ENCODE measurements at places on chromosomes 2 and 18.

DNA sequence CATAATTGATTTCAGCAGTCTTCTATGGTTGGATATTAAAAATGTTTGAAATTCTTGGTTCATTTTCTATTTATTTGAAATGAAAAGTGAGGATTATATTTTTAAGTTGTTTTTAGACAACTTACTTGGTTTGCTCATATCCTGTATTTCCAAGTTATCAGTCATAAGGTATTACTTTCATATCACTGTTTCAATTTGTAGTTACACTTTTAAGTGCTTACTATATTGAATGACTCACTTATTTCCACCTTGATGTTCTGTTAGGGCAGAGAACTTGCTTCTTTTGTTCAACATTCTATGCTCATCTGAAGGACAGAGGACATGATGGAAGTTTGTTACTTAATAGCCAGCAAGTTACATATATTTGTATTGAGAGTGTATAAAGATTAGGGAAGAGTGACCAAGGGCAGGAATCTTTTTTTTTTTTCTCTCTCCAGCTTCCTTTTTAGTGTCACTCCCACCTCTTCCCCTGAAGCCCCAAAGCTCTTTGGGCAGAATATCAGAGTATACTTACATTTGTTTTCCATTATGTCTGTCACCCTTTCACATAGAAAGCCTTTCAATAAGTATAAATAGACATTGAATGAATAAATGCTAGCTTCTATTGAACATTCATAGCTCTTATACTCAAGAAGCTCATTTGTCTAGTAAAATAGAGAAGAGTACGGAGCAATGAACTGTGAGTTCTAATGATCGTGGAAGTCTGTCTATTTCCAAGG, 28.1 kb downstream of the PIK3C3 start:
- DNase-seq, result no peak

DNA sequence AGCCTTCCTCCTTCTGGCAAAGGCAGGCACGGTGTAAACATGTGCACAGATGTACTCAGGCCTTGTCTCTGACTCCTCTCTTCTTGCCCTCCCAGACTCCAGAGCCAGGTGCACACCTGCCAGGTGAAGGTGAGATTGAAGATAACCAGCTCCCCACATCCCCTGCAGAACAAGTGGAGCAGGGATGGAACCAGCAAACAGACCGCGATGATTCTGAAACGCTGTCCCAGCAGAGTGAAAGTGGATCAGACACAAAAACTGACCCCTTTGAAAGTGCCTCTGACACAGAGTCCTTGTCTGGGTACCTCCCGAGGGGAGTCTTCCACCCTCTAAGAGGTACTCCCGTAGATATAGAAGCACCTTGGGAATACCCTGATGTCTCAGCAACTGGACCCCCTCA, 77.2 kb downstream of the ARHGEF4 start:
- DNase-seq, result no peak

DNA sequence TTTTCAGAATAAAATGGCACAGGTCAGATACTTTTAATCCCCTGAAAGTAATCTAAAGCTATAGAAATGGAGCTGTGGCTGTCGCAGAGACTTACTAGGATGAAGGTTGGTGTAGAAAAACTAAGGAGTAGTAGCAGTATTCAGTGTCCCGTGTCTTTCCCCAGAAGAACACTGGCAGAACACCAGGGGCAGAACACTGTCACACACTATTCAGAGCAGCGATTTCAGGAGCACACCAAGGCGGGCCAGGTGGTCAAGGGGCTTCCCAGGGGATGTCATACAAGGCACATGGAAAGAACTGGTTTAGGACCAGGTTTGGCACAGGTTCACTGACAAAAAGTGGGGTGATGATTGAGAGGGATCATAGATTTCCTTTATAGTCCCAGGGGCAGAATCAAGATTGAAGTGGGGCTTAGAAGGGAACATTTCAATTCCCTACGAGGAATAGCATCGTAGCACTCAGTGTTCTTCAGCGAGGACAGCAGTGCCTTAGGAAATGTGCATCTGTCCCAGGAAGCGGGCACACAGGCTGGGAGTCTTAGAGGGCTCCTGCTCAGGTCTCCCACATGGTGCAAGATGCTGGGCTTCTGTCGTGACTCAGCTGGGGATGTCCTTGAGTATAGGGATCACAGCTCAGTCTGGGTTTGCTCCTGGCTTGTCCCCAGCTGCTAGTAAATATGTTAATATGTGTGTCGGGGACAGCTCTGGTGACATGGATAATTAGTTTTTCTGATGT, 22.6 kb downstream of the BCL2L11 start:
- DNase-seq, result no peak

DNA sequence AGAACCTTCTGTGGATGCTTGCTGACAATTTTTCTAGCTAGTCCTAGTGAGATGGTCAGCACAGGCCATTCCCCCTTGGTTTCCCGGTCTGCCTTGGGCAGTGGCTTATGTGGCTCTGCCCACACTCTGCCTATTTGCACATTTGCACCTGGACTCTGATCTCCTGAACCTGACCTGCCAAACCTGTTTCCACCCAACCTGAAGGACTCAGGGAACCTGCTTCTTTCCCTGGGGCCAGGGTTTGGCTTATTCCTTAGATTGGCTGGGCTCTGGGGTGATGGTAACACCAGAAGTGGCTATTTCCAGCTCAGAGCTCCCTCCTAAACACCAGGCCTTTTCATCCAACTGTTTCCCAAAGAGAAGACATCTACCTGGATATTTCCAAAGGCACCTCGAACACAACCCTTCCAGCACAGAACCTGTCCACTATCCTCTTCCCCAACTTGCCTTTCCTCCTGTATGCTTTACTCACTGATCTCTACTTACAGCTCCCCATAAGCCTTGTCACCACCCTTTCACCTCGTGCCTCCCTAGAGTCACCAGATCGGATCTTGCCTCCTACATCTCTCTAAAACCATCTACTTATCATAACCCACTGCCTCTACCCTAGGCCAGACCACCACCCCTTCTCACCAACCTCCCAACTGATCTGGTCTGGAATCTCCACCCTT, 5.8 kb upstream of the MTA3 start:
- DNase-seq, result no peak

DNA sequence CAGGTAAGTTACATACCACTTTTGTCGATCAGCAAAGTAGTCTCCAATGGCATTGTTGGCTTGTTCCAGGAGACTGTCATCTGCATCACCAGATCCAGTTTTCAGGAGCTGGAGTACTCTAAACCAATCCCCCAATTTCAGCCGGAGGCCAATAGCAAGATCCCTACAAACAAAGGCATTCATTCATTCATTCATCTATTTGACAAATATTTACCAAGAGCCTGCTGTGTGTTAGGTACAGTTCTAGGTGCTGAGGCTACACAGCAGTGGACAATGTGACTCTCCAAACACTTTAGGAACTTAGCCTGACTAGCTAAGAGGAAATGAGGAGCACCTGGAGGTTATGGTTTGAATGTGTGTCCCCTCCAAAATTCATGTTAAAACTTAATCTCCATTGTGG, 34.4 kb upstream of the TTC32 start:
- DNase-seq, result no peak

Data from effector memory CD8-positive, alpha-beta T cell (primary cell).